ENCODE measurements at places on chromosomes 11 and 22.

DNA sequence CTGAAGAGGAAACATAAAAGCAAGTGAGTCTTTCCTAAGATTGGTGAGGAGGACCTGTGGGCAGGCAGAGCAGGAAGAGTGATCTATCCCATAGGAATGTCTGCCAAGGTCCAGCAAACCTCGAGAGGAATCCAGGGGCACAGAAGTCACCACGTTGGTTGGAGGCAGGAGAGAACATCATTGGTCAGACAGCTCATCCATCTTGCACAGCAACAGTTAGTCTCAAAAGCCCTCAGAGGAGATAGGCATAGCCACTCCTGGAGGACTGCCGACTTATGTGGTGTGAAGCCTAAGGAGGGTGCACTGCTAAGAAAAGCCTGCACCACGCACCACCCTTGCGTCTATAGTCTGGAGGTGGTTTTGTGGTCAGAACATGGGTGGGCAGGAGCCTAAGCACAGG lies 109.1 kb downstream of the RASSF10 start:
- no peak for DNase-seq

DNA sequence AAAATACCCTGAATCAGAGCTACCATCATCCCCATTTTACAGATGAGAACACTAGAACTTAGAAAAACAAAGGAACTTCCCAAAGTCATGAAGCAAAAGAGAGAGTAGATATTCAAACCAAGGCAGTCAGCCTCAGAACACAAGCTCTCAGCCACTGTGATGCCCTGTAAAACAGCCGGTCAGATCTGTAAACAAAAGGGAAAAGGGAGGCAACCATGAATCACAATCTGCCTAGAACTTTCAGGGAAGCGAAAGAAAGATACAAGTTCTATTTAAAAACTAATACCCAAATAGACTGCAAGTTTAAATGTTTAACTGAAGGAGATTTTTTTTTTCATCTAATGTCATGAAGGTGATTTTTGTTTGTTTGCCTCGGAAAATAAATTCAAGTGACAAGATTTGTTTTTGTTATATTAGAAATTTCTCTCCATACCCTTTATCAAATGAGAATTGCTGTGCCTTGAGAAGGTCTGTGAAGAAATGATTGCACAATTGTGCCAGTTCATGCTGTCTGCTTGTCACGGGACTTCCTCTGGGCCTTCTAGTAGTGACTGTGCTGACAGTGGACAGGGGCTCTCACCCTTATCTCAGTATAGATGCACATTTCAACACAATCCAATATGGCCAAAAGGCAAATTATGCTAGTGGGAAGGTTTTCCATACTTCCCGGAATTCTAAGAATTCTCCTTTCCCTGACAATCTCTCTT lies 11.7 kb downstream of the SAA1 start:
- no peak for DNase-seq

- DNase-seq = no peak
Measured at GRCh38 chr11:121936370-121936769, 179.6 kb downstream of the BLID start.

DNA sequence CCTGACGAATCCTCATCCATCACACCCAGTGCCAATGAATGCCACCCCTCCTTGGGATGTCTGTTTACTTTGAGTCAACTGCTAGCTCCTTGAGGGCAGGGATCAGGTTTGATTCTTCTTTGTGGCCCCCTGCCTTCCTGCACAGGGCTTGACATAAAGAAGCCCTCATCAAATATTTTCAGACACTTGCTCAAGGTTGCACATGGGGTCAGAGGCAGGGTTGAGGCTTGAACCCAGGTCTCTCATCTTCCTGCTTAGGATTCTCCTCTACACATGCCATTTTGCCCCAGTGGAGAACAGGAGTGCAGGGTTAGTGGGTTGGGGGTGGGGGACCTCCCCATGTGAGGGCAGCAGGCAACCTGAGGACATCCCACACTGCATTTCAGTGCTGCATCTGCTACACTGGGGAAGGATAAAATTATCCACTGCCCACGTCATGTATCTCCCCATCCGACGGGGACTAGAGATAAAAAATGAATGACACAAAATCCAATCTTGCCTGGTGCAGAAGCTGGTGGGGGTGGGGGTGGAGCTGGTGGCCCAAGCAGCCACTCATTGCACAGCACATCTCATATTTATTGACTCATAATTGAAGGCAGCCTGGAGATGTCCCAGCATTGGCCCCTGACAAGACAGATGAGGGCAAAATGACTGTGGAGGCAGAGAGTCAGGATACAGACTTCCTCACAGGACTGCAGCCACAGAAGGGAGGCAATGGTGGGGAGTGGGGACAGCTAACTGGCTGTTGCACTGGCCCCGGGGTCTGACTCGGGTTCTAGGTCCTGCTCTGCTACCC lies 41.3 kb downstream of the NEU3 start:
- no peak for DNase-seq

DNA sequence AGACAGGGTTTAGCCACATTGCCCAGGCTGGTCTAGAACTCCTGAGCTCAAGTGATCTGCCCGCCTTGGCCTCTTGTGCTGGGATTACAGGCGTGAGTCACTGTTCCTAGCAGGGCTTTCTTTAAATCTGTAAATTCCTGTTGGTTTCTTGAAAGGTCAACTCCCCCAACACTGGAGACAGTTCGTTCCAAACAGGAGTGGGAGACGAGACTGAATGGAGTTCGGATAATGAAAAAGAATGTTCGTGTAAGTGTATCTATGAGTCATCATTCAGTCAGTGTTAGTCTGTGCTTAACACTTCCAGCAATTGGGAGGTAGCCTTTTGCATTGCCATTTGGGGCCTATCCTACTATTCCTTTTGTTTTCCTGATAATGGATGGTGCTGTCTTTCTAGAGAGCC lies 10.0 kb upstream of the BACE1-AS start:
- no peak for DNase-seq

- peak; percentile 17 for DNase-seq
Measured at GRCh38 chr22:32202539-32203180, 2.2 kb downstream of the RFPL2 start.

DNA sequence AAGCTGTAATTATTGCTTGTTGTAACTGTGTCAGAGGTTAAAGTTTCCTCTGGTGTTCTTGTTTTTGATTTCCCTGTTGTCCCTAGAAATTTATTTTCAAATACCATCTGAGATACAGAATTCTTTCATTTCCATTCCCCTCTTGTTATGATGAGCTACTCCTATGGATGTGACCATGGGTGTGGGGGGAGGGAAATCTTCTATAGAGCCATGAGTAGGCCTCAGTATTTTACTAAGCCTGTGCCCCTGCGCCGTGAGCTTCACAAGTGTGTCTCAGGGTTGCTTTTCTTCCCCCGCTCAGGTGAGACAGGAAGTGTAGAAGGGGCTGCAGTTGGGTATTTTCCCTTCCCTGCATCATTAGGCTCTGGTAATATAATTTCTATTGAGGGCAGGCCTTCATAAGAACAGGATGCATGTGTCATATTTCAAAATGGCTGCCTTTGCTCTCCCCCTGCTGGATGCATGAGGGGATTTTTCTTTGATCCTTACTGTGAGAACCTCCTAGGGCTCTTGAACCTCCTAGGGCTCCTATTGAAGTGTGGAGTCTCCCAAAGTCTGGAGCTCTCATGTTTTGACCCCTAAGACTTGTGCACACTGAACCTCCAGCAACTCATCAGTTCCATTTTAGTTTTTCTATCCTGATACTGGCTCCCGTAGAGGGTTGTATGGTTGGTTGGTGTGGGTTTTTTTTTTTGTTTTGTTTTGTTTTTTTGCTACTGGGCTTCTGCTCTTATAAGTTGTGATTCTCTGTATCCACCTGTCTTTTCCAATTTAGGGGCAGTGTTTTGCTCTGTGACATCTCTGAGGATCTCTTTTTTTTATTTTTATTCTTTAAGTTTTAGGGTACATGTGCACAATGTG lies 658.2 kb downstream of the NTM start:
- DNase-seq = no peak

- no peak for DNase-seq
Measured at GRCh38 chr22:47327241-47327640, 564.8 kb downstream of the TBC1D22A start.

DNA sequence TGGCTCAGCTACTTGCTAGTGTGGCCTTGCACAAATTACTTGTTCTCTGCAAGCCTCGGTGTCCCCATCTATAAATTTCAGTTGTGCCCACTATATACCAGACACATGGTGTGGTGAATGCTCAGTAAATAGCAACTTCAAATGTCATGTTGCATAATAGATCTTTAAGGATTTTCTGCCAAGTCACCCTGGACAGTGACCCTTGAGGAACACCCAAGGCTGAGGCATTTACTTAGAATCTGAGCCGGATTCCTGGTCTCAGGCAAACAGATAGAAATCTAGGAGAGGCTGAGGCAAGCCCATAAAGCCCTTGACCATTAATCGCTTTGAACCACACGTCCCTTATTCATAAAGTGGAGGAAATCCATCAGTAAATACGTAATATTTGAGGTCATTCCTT lies 9.7 kb downstream of the TEAD1 start:
- no peak for DNase-seq

- DNase-seq = no peak
Measured at GRCh38 chr11:123800036-123800435, 6.1 kb downstream of the OR6M1 start.

DNA sequence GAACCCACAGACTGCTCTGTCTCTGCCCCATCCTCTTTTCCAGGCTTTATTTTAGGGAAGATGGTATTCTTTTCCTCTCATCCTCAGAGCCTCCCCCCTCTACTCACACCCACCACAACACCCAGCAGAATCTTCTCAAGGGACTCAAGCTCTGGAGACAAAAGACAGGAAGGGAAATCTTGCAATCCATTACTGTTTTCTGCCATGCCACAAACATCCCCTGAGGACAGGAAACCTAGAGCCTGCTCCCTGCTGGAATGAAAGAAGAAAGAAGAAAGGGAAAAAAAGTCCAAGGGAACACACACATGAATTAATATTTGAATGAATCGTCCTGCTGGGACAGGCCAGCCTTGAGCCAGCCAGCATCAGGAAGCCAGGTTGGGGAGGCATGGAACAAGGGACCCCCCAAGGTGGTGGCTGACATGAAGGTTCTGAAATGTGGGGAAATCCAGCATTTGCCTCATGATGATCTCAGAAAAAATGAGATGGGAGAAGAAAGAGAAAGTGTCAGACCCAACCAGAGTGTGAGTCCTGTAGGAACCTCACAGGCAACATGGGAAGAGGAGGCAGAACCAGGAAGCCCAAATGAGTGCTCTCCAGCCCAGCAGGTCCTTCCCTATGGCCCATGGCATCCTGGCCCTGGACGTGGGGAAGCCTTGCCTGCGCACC lies 34.0 kb downstream of the SLCO2B1 start:
- no peak for DNase-seq

DNA sequence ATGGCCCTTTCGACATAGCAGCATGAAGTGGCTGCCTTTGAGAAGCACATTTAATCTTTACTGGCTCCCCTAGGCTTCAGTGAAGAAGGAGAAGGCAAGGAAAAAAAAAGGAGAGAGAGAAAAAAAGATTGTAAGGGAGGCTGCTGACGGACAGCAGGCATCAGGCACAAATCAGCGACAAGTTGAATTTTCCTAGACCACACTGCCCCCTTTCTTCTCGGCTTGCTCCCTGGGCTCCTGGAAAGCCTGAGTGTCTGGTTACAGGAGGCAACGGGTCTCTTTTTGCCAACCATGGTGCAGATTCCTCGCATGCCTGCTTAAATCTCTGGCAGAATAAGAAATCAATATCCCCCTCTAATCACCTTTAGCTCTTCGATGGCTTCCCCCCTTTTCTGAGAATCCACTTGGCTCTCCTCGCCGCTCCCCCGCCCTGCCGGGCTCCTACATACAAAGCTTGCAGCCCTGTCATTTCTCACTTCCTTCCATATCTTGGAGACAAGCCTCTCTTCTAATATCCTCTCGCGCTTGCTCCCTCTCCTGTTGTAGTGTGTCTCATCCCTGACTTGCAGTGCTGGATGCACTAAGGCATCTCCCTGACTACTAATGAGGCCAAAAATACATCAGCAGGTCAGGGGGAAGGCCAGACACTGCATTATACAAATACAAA lies 14.3 kb downstream of the BLID start:
- no peak for DNase-seq

DNA sequence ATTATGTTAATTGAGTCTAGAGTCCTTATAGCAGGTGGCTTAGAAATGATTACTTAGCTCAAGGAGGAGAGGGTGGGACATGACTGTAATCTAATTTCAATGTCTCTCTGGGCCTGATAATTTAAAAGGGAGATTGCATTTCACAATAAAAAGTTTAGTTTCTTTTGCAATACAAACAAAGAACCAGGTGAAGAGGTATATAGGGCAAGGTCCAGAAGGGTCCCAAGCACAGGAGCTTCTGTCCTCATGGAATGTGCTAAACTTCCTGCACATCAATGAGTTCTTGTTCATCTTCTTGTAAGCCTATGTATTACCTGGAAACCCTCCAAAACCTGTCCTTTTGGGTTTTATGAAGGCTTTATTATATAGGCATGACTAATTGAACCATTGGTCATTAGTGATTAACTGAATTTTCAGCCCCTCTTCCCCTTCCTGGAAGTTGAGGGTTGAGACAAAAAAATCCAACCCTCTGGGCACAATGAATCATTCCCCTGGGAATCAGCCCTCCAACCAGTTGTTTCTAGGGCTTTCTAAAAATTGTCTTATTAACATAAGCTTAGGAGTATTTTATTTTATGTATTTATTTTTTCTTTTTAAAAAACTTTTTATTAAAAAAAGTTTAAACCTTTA lies 37.6 kb downstream of the MS4A2 start:
- DNase-seq = no peak

GRCh38 chr22:41367680-41368542 lies 13.8 kb upstream of the TEF start:
- DNase-seq = no peak

- no peak for DNase-seq
Measured at GRCh38 chr11:71155846-71156245, 96.5 kb downstream of the SHANK2 start.

DNA sequence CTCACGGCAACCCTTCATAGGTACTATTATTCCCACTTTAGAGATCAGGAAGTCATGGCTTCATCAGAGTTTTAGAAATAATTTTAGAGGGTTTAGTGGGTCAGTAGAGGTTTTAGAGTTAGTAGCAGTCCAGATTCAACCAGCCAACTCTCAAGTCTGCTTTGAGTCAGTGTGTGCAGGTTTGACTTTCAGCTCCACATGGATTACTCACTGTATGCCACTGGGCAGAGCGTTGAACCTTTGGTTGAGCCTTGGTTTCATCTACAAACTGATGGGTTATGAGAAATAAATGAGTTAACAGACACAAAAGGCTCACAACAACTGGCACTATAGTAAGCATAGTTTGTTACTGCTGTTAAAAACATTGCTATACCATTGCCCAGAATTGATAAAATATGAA lies 19.0 kb upstream of the TP53AIP1 start:
- no peak for DNase-seq

DNA sequence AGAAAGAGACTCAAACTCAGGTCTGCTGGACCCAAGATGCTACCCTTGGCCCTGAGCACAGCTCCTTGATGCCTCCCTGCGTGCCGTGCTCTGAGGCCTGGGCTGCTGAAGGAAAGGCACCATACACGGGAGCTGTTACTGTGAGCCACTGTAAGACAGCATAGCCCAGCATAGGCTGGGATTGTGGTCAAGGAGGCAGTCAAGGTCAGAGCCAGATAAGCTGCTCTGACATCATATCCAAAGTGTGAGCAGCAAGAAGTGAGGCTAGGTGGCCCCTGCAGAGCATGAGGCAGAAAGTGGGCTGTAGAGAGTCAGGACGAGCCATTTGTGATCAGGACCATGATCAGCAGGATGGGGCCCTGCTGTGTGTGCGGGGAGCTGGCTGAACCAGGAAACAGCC lies 7.7 kb downstream of the SLC22A8 start:
- no peak for DNase-seq

- DNase-seq = peak; percentile 33
Measured at GRCh38 chr11:120400564-120401364, 64.6 kb downstream of the ARHGEF12 start.

- DNase-seq = no peak
Measured at GRCh38 chr11:8784954-8785353, 102.4 kb downstream of the RPL27A start.
